ENCODE measurements at places on chromosomes 16 and 17.

DNA sequence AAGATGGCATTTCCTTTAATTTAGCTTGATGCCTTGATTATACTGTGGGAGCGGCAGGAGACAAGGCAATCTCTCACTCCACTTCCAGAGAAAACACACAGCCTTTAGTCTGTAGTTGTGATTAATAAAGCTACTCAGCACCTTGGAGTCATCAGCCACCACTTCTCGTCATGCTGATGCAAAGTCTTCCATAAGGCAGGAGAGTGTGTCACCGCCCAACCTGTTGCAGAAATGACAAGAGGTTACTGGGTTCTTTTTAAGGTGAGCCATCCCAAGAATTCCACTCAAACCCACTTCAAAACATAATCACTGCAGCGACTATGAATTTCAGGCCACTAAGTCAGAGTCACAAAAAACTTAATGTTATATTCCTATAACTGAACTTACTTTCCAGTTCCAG is 223.9 kb upstream of the TOX3 start:
- DNase-seq = no peak

- no peak for DNase-seq
Measured at GRCh38 chr17:72967977-72968585, 124.4 kb downstream of the SLC39A11 start.

DNA sequence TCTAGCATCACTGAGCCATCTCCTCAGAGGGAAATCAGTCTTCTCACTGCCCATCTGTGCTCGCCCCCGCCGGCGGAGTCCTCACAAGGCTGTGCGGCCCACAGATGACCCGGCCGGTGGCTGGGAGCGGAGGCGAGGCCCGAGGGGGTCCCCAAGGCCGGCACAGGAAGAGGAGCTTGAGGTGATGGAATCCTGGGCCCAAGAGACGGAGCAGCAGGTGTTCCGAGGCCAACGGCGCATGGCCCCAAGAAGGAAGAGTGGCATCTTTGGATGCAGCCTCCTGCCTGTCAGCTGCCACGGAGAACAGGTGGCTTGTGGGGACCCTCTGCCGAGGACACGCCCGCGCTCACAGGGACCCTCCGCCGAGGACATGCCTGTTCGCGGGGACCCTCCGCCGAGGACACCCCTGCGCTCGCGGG is 72.7 kb upstream of the GNG13 start:
- DNase-seq = no peak

GRCh38 chr17:31687505-31688126 is 171.4 kb downstream of the COPRS start:
- no peak for DNase-seq

GRCh38 chr17:8284126-8284525 is 4.3 kb upstream of the RANGRF start:
- DNase-seq = no peak

- DNase-seq = no peak
Measured at GRCh38 chr17:10600571-10600970, 51.1 kb upstream of the MYH2 start.

DNA sequence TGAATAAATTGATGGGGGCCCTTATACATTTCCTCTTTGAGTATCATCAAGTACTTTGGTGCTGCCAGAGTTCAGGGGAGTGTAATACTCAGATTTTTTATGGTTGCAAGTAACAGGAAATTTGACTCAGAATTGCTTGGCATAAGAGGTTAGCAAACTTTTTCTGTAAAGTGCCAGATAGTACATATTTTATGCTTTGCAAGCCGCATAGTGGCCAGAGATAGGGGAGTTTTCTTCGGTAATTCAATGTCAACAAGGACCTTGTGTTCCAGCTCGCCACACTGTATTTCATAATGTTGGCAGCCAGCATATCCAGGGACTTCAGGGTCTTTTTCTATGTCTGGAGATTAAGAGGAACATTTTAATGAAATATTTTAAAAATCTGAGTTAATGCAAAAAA is 51.0 kb upstream of the MARCHF10 start:
- DNase-seq = no peak

DNA sequence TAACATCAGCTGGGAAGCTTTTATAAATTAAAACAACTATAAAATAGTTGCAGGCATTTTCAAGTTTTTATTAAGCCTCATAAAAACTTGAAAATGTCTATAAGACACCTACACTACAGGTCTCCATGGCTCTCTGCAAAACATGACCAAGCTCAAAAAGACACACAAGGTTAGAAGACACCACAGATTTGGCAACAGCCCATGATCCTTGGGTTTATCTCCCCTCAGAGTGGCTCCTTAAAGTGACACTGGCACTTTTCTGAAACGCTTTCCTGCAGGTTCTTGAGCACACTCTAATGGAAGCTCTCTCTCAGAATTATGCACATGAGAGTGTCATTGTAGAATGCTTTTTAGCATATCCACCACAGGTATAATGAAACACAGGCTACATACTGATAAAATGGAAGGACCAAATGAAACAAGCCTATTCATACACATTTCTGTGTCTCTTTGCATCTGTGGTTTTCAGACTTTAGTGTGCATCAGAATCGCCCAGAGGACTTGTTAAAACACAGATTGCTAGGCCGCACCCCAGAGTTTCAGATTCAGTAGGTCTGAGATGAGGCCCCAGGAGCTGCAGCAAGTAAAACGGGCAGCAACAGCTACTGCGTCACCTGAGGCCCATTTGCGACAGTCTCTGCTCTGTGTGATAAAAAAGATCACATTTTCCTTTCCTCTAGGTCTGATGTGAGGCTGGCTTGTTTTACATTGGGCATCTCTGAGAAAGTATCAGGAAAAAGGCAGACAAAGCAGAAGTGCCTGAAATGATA is 75.0 kb upstream of the WSB1 start:
- DNase-seq = no peak

- no peak for DNase-seq
Measured at GRCh38 chr17:58279016-58279711, 1.6 kb downstream of the MPO start.

DNA sequence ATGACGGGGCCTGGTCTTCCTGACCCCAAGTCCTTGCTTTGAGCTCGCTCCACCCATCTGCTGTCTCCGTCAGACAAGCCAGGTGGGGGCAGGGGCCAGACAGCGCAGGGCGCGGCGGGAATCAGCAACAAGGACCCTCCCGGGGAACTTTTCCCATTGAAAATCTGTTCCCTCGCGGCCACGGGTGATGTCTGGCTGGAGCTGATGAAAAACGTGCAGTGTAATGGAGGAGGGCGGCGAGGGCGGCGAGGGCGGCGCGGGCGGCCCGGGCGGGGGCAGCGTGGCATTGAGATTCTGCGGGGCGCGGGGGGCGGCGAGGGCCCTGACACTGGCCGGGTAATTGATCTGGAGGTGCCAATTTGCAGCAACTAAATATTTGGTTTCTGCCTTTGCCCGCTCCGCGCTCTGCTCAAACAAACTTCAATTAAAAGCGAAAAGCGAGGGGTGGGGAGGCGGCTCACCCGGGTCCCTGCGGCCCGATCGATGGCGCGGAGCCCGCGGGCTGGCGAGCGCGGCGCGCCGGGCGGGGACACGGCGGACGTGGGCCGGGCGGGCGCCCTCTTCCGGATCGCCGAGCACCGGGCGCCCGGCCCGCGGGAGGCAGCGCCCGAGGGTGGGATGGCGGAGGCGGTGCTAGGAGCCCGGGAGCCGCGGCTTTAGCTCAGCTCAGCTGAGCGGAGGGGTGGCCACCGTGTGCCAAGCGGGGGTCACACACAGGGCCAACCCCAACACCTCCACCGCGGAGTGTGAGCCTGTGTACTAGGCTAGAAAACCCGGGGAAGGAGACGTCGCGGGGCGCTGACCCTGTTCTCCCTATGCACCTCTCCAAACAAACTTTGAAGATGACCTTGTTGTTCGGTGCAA is 32.4 kb downstream of the DCAKD start:
- DNase-seq = peak; percentile 17

DNA sequence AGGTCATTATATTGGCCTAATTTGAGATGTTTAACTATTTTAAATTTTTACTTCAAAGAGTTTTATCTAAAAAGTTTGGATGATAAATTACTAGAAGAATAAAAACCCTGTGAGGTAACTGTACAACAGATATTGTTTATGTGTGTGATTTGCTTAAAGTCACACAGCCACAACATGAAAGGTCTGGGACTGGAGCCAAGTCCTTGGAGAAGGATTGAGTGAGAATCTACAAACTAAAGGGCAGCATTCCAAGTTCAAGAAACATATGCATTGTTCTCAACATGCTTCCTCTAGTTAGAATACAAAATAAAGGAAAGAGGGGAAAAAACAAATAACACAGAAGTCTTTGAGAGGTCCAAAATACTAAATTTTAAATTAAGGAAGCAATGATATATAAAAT is 131.5 kb upstream of the MON1B start:
- no peak for DNase-seq

DNA sequence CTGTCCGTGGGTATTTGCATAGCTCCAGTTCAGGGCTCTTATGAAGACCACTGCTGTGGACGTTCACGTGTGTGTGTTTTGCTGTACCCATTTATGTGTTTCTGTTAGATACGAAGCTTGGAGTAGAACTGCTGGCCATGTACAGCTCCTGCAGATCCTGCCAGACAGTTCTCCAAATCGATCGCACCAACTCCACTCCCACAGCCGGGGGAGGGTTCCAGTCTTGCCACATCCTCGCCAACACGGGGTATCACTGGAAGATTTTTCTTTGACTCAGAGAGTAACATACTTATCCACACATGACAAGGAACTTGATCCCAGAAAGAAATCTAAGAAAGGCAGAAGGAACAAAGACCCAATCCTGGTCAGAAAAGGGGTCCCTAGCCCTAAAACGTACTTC is 37.4 kb downstream of the TMEM186 start:
- DNase-seq = no peak

DNA sequence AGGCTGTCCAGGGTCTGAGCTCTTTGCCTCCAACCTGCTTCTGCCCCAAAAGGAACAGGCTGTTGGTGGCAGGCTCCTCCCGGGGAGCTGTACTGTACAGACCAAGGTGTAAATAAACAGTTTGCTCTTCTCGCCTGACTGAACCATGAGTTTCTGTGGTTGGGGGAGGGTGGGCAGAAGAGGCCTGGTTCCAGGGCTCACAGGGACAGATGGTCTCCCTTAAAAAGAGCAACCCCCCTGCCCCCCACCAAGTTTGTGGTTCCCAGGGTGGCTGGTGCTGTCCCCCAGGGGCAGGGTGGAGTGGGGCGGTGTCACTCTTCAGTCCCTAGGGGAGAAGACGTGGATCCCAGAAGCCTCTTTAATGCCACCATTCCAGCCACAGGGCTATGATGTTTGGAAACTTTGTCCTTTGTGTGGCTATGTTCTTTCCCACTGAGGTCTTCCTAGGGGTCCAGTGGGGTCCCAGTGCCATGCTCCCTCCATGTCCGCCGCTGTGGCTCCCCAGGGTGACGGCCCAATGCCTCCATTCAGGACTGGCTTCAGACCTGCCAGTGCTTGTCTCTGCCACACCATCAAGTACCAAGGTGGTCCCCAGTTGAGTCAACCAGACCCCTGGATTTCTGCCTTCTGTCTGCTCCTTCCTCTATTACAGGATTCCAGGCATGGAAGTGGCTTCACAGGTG is 146.7 kb downstream of the RAB11FIP4 start:
- no peak for DNase-seq

- DNase-seq = no peak
Measured at GRCh38 chr17:82497483-82498405, 21.8 kb upstream of the FOXK2 start.

DNA sequence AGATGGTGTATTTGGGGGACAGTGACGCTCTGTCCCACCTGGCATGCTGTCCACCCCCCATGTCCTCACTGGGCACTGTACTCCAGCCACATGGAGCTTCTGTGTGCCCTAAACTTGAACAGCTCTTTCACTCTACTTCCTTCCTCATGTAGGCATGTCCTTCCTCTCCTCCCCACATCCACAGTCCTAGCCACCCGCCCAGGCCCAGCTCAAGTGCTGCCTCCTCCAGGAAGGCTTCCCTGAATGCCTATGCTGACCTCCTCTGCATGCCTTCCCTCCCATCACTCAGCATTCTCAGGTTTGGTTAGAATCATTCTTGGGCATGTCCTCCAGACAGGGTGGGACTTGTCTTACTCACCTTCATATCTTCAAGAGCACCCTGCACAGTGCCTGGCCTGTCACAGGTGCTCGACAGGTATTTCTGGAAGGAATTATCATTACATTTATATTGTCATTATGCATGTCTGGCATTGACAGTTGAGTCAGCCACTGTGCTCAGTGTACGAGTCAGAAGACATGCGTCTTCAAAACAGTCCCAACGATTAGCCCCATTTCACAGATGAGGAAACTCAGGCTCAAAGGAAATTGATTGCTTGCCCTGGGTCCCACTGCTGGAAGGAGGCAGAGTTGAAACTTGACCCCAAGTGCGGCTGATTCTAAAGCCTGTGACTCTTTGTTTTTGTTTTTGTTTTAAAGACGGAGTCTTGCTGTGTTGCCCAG is 42.1 kb upstream of the TOB1 start:
- DNase-seq = no peak

DNA sequence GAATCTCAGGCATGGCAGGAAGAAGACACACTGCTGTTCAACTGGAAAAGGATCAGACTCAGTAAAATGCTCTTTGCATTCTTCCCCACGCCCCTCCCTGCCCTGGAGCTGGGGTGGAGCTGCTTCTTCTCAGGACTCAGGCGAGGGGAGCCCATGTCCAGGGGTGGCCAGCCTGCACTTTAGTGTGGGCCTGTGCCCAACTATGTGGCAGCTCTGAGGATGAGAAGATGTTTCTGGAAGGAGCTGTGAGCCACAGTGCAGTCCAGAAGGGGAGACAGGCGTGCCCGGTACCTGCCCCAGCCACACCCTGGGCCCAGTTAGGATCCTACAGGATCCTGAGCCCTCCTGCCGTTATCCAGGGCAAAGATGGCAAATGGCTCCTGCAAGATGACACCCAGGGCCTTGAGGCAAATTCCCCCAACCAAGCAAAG is 120.3 kb downstream of the ANKRD11 start:
- no peak for DNase-seq

GRCh38 chr17:67594115-67594880 is 123.4 kb upstream of the NOL11 start:
- no peak for DNase-seq

DNA sequence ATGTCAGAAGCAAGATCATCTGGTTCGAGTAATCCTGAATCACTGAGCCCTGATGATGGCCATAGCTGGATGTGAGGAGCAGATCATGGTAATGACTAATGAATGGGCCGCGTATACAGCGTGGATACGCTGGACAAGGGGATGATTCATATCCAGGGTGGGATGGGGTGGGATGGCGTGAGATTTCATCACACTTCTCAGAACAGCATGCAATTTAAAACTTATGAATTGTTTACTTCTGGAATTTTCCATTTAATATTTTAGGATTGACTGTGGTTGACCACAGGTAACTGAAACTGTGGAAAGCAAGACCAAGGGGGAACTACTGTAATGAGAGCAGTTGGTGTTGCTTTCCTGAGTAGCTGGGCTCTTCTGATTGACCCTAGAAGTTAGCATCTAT is 225.5 kb downstream of the STX8 start:
- no peak for DNase-seq

GRCh38 chr16:9362050-9362449 is 270.6 kb downstream of the HAPSTR1 start:
- DNase-seq = no peak

DNA sequence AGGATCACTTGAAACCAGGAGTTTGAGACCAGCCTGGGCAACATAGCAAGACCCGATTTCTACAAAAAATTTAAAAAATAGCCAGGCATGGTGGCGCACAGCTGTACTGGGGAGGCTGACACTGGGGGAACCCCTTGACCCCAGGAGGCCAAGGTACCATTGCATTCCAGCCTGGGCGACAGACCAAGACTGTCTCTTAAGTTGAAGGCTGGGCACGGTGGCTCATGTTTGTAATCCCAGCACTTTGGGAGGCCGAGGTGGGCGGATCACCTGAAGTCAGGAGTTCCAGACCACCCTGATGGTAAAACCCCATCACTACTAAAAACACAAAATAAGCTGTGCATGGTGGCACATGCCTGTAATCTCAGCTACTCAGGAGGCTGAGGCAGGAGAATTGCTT is 74.9 kb downstream of the LITAF start:
- DNase-seq = no peak

- no peak for DNase-seq
Measured at GRCh38 chr17:339193-340061, 13.2 kb downstream of the RPH3AL start.

Measured in stimulated activated CD8-positive, alpha-beta memory T cell treated with anti-CD3 and anti-CD28 coated beads, Interleukin-15, amount 100 ng/mL, for 24 hours (primary cell).